AG09319 (cell line): ENCODE measurements at places on chromosomes 3 and 15.
A peak's percentile ranks its signal among the peaks of the same experiment; 100 is the strongest.

- DNase-seq: no peak
Observed at GRCh38 chr3:48990636-48991469, 812 bp downstream of the P4HTM start.

GRCh38 chr3:24386458-24386857, 108.2 kb downstream of the THRB start:
- no peak for DNase-seq

DNA sequence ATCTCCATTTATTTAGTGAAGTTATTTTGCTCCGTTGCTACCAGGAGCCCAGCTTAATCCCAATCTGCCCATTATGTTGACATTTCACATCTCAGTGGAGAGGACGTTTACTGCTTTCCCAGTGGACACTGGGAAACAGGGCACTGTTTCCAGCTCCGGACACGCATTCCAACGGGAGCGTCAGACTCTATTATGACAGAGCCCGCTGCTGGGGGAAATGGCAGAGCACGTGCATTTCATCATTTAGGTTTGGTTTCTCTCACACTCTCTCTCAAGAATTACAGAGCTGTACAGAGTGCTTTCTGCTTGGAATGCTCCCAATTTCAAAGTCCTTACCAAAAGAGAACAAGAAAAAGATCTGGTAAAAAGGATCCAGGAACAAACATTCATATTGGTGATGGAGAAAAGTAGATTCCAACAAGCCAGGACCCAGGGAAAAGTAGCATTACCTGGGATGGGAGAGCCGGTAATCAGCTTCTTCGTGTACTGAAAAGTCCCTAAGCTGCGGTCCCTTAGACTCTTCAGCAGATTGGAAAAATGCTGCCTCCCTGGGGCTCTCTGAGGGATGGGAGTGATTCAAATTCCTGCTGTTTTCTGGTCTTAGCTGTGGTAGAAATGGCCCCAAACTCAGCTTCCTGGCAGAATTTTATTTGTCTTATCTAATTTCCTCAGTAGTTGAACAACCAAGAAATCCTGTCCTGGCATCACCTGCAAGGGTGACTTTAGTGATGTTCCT, 136.0 kb upstream of the THBS1 start:
- DNase-seq: no peak

DNA sequence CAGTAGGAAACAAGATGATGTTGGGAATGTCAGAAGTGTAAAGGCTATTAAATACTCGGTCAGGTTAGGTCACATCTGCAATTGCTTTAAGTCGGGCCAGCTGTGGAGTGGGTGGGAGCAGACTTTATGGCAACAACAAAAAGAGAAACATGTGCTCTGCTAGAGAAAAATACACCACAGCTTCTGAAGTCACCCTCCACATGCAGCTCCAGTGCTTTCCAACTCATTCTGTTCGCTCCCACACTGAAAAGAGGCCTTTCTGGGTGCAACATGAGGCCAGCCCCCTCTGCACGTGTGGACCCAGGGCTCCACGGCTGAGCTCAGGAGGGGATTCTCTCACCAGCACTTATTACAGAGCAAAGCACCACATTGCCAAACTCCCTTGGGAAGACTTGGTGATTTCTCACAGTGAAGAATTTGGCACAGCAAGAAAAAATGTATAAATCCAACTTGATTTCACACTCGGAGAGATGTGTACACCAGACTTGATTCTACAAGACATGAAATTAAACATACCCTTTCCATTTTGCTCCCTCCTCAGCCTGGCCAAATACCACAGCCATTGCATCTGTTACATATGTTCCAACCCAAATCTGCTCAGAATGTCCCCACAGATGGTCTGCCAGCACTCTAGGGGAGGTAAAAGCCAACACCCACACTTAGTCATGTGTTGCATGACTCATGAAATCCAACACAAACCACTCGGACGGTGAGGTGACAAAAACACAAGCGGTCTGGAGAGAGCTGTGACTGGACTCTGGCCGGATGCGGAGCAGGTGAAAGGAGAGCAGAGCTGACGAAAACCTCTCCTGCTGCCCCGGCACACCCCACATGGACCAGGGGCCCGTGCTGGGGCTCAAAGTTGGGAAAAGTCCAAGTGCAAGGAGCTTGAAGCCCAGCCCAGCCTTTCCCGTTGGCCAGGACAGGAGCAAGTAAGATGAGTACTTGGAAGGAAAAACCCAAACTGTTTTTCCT, 74.6 kb downstream of the ITGB5 start:
- peak; percentile 84 for DNase-seq

- no peak for DNase-seq
Observed at GRCh38 chr15:88179562-88179961, 77.0 kb downstream of the NTRK3 start.

DNA sequence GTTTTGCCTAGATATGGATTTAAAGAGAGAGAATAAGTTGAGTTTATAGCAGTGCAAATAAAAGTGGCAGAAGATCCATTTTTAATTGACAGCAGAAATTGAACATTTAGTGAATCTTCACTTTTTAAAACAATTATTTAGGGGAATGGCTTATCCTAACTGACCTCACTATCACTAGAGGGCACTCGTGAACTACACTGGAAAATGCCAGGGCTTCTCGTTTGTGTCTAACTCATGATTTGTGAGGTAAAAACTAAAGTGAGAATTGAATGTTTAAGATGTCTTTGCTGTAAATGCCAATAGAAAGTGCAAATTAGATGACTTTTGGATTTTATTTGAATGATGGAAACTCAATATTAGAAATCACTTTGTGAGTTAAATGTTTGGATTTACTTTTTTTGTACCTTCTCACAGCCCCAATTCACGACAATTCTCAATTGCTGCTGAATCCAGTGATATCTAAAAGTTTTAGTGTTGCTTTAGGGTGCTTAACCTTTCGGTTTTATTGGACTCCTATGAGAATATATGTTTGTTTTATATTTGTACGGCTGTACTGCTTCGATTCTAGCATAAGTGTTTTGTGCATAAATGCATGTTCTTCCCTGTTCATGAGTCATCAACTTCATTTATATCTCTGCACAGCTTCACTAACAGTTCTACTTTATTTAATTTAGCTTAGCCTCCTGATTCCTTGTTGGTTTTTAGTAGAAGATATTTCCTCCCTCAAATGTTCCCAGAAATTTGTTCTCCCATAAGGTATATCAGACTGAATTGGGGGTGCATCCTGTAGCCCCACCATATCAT, 462.1 kb downstream of the MFSD1 start:
- no peak for DNase-seq

GRCh38 chr15:91045065-91045464, 22.7 kb upstream of the VPS33B start:
- DNase-seq: no peak

GRCh38 chr3:46893146-46893748, 15.7 kb downstream of the PTH1R start:
- no peak for DNase-seq

DNA sequence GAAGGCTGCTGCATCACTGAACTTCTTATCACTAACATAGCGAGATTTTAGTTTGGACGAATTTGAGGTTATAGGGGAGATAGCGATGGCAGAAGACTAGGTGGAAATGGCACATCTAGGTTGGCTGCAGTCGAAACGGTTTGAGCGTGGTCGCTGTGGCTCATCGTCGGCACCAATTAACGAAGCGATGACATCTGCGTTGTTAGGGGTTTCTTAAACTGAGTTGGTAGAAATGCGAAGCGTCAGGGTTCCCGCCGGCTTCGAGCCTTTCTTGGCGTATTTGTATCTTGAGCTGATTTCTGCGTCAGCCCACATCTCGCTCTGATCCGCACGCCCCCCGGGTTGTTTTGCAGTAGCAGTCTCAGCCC, 319 bp downstream of the LNP1 start:
- no peak for DNase-seq

- DNase-seq: no peak
Observed at GRCh38 chr3:156299569-156299968, 179.2 kb downstream of the KCNAB1 start.
